H4 (cell line): ENCODE measurements at places on chromosomes 1 and 21. TPM values are rescaled to one million over a fixed set of nuclear protein-coding genes. Genes with fewer than 3 reads are reported as not detected.

DNA sequence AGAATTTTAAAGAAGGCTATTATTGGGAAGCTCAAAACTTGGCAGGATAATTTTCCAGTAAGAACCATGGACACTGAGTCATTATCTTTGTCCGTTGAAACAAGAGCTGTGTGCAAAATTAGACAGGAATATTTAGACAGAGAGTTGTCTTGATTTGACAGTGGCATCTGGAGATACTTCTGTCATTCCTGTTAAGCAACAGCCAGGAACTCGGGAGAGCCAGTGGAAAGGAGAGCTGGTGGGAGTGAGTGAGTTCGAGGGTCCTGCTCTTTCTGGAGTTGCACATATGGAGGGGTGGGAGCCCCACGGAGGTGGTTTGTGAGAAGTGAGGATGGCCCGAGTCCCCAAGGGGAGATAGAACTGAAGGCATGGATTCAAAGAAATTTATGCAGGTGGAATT is 3.1 kb downstream of the COQ8A start:
- DNase-seq, result no peak

GRCh38 chr1:117610036-117610435 is 4.2 kb downstream of the TENT5C start:
- no peak for DNase-seq

DNA sequence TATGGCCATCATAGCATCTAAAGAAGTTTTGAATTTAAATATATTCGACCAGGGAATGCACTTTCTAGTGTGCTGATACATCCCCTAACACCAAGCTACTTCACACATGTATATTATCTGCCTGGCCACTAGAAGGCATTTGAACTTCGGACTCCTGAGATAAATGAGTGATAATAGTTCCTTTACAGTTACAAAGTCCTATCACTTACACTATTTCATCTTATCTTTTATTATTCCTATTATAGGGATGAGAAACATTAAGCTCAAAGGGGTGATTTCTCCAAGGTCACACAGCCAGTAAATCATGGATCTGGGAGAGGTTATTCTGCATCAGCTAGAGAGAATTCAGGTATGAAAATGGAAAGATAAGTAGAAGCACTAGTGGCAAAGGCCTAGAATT is 40.3 kb downstream of the GPATCH2 start:
- no peak for DNase-seq

GRCh38 chr21:17796503-17796902 is 22.7 kb downstream of the C21orf91 start:
- no peak for DNase-seq

DNA sequence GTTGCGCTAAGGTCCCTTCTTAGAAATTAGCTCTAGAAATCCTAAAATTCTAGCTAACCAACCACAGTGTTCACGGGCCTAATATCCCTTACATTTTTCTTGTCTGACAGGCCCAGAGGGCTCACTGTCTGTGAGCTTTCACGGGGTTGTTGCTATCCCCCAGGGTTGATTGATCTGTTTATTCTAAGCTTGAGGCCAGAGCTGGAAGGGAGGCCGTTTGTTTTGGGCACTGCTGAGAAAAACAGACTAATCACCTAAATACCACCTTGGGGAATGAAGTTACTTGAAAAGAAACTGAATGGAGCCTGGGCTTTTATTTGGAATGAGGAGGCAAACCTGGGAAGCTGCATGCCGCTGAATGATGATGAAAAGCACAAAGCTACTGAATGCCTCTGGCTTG is 162.4 kb downstream of the KIF26B start:
- no peak for DNase-seq

- no peak for DNase-seq
Observed at GRCh38 chr1:226362361-226362760, 45.5 kb downstream of the PARP1 start.

- peak; percentile 72 for DNase-seq
Observed at GRCh38 chr1:10507111-10507879, 32.5 kb downstream of the PEX14 start.

DNA sequence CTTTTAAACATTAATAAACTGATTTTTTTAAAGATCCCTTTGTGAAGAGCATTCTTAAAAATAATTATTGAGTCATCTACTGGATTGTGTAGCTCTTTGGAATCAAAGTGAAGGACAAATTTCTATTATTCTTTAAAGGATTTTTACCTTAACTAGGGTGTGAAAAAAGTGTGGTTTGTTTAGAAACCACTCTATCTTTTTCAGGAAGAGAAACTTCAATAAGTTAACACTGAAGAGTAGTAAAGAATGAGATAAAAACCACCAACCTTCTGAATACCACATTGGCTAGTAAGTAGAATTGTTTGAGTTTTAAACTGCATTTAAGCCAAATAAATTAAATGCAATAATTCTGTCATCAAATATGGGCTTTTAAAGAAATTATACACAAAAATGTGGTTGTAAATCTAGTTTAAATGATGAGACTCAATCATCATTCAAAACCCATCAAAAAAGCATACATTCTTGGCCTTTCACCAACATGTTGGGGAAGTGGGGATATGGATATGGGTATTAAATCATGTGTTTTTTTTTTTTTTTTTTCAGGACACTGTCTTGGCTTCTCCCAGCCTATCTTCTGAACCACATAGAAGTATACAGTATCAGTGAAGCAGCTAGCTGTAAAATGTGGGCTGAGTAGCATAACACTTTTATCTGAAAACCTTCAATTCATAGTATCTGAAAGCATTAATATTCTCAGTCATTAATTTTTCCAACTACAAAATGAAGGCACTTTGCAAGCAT is 4.8 kb downstream of the S1PR1 start:
- no peak for DNase-seq

GRCh38 chr1:210505601-210506496 is 177.1 kb downstream of the HHAT start:
- DNase-seq, result no peak

DNA sequence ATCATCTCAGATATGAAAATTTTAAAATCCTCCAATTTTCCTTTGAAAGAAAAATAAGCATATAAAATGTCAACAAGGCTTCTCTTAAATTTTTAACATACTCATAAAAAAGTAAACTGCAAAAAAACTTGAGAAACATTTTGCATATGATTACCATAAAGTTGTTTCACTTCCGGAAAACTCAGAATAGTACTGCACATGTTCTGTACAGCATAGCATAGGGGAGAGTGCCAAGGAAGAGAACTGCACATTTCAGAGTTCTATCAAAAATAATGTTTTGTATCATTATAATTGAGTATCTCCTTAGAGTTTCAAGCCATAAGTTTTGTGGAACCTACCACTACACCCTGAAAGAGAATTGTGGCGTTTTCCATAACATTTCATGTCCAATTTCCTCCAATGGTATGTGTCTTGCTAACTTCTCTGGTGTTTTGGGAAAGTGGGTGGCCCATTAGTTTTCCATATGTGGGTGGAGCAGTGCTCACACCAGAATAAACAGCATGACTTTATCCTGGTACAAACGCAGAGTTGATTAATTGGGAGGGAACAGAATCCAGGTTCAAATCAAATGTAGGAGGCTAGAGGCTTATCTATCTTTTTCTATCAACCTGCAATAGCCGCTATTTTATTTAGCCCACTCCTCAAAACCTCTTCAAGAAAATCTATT is 430.9 kb downstream of the LMO4 start:
- DNase-seq, result no peak

DNA sequence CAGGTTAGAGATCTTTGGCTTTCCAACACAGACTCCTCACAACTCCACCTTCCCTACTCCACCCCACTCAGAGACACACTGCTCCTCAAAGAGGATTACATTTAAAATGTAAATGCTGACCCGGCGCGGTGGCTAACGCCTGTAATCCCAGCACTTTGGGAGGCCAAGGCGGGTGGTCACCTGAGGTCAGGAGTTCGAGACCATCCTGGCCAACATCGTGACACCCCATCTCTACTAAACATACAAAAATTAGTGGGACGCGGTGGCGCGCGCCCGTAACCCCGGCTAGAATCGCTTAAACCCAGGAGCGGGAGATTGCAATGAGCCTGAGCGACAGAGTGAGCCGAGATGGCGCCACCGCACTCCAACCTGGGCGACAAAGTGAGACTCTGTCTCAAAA is 1.8 kb upstream of the ANP32E start:
- no peak for DNase-seq

DNA sequence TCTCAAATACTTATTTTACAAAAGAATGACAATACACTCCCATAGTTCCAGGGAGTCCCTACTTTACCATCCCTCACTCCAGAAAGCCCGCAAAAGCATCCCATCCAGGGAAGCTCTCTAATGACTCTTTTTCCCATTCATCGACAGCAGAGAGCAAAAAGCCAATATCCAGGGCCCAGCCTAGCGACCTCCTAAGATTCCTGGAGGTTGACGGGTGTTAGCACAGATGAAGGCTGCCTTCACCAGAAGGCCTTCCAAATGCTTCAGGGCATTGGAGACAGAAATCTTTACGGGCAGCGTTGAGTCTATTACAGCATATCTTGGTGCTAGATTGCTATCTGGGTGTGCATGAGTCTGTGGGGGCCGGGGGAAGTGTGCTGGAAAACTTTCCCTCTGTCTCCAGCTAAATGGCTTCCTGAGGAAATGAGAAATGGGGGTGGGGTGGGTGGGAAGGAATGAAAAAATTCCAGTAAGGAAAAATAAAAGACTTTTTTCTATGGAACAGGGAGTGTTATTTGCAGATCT is 136.6 kb downstream of the PROX1 start:
- DNase-seq, result no peak

Gene GAS5
- 335 and 341 TPM in 2 replicates for total RNA-seq

Gene KCNE2
- not detected in 2 replicates for total RNA-seq

Gene HDAC1
- total RNA-seq, result 115 and 126 TPM in 2 replicates

Gene OR10Z1
- not detected in 2 replicates for total RNA-seq
